ENCODE measurements at places on chromosomes 4 and X. TPM values are rescaled to one million over a fixed set of nuclear protein-coding genes. Genes with fewer than 3 reads are reported as not detected.

- no peaks in the 10 kb centered on the region for H3K36me3 ChIP-seq
- no peaks in the 10 kb centered on the region for H3K27me3 ChIP-seq
- no peak for DNase-seq
- no peak overlapping the region for H3K4me3 ChIP-seq
- peaks cover 2% of the 10 kb centered on the region for H3K4me1 ChIP-seq
Measured at GRCh38 chrX:42442745-42443144, 335.2 kb downstream of the PPP1R2C start.

DNA sequence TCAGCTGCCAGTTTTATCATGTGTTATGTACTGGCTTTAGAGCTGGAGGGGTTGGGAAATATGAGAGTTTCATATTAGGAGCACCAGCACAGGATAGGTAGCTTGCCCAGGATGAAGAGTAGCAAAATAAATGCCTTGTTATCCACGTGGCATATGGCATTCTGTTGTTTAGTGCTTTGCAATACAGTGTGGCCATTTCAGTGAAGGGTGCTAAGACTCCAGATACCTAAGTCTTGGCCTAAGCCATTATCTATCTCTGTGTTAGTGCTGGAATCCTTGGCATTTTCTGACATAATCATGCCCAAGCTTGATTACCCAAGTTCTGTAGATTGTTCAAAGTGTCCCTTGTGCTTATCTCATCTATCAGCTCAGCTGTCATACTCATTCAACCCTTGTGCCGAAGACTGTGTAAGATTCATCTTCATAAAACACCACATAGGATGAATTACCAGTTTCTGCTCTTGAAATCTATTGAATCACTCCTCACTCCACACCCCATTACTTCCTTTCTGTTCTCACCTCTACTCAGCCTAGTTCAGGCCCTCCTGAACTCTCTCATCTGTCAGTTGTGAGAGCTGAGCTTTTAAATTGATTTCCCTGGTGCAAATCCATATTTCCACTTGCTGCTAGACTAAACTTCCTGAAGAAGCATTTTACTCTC lies 73.5 kb downstream of the CLCN5 start:
- H3K4me3 ChIP-seq = no peak overlapping the region
- H3K27ac ChIP-seq = no peak overlapping the region
- peaks cover 11% of the 10 kb centered on the region for H3K4me1 ChIP-seq
- no peaks in the 10 kb centered on the region for H3K27me3 ChIP-seq
- H3K36me3 ChIP-seq = no peaks in the 10 kb centered on the region
- no peak for DNase-seq

DNA sequence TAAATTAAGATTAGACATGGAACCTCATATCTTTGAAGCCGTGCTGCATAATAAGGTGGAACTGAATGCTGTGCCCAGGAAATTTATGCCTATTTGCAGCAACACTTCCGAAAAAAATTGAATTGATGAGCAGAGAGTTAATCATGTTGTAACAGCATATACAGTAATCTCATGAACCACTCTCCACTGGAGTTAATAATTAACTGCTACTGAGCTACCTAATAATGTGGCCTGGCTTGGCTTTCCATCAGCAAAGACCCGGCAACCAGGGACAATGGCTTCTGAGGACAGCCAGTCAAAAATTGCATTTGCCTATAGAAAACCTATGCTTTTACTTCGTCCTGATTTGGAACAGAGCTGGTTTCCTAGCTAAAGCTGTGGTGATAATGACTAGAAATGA lies 63.8 kb upstream of the GATB start:
- H3K36me3 ChIP-seq = no peaks in the 10 kb centered on the region
- no peak overlapping the region for H3K4me3 ChIP-seq
- H3K4me1 ChIP-seq = no peaks in the 10 kb centered on the region
- H3K27ac ChIP-seq = no peak overlapping the region
- peaks cover 9% of the 10 kb centered on the region for H3K27me3 ChIP-seq
- DNase-seq = no peak

- H3K27ac ChIP-seq = no peak overlapping the region
- DNase-seq = no peak
- peaks cover 18% of the 10 kb centered on the region for H3K36me3 ChIP-seq
- H3K27me3 ChIP-seq = no peaks in the 10 kb centered on the region
- no peak overlapping the region for H3K4me3 ChIP-seq
Measured at GRCh38 chr4:165288639-165289422, 38.6 kb upstream of the MSMO1 start.

DNA sequence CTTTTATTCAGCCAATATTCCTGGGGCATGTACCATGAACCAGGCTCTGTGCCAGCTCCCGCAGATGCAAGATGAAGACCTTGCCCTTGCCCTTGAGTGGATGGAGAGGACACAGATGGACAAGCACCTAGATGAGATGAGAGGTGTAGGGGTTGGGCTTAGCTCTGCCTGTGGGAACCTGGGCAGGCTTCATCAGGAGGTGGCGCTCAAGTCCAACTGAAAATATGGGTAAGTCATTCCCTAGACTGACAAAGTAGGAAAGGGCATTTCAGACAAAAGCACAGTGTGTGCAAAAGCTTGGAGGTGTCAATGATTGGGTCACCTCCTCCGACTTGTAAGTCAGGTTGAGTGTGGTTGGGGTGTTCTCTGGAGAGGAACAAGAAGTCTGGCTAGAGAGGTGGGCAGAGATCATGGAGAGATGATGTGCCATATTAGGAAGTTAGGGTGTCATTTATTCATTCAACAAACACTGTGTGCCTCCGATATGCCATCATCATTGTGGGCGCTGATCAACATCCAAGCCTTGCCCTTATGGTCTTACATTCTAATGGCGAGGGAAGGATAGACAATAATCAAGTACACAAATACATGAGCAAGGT lies 64.6 kb downstream of the ANAPC4 start:
- H3K4me1 ChIP-seq = no peaks in the 10 kb centered on the region
- no peaks in the 10 kb centered on the region for H3K27me3 ChIP-seq
- H3K4me3 ChIP-seq = no peak overlapping the region
- peak; percentile 59 for DNase-seq

DNA sequence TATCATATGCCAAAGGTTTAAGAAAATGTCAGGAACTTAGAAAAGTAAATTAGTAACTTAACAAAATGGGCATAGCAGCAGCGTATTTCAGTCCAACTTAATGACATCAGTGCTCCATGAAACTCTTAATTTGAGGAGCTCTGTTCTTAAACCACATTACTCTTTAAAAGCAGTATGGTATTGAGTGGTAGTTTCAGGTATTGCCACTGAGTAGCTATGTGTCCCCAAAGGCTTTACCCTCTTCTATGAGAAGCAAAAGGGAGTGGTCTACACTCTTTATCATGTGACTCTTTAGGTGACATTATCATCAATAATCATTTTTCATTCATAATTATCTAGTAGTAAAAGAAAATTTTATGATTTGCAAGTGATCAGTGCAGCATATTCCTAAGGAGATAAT lies 158.3 kb downstream of the STIM2 start:
- no peak overlapping the region for H3K27ac ChIP-seq
- peaks cover 20% of the 10 kb centered on the region for H3K4me1 ChIP-seq
- peaks cover 30% of the 10 kb centered on the region for H3K36me3 ChIP-seq
- DNase-seq = no peak

DNA sequence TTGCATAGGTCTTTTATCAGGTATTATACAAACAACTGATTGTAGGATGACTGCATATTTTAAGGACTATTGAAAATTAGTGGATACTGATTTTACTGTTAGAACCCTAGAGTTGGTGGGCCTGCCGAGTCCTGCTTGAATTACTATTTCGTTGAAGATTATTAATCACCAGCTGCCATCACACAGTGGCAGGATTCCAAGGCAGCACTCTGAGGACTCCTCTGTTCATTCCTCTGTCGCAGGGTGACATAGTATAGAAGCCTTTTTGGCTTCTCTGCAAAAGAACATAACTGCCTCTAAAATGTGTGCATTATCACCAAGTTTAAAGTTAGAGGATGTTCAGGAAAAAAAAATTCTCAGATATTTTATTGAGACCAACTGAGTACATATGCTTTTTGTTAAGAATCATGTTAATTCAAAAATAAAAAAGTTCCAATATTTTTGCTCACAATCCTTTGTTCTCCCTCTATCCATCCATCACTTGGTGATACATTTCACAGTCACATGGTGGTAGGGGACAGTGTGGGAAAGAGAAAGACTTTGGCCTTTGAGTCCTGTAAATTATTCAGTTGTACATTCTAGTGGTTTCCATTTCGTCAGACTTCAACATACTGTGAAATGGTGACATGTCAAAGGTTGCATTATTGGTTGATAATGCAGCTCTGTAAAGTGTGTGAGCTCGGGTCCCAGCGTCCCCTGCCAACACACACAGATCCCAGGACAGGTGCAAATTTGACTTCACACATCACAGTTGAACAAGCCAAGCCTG lies 332.5 kb downstream of the GRID2 start:
- no peak overlapping the region for H3K4me3 ChIP-seq
- DNase-seq = no peak
- H3K27me3 ChIP-seq = no peaks in the 10 kb centered on the region
- H3K4me1 ChIP-seq = no peaks in the 10 kb centered on the region

DNA sequence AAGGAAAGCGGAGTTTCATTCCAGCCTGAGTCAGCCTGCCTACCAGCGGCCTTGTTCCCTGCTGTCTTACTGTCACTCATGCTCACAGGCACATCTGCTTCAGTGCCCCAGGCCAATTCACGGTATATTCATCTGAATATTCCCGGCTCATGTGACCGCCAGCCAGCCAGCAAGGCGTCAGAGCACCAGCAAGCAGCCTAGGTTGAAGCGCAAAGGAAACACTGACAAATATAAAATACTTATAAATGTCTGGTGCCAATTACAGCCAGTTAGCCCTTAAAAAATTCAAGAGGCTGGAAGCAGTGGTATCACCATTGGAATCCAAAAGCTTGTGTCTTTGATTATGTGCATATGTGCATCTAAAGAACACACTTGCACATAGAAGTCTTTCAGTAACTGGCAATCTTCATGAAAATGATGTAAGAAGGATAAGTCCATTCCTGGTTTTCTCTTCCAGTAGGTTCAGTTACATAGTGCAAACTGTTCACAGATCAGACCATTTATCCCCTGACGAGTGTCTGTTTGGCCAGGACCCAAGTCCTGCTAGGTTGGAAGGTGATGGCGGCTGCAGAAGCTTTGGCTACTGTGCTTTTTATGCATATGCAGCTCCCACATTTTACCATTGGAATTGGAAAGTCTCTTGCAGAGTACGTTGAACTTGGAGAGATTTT lies 61.3 kb downstream of the LUZP4 start:
- H3K27me3 ChIP-seq = no peaks in the 10 kb centered on the region
- no peak overlapping the region for H3K27ac ChIP-seq
- no peaks in the 10 kb centered on the region for H3K4me1 ChIP-seq

- H3K4me3 ChIP-seq = no peak overlapping the region
- no peaks in the 10 kb centered on the region for H3K27me3 ChIP-seq
- no peak for DNase-seq
- H3K4me1 ChIP-seq = peaks cover 7% of the 10 kb centered on the region
- H3K27ac ChIP-seq = peak overlapping the region; percentile 27
Measured at GRCh38 chr4:4269856-4270255, 20.1 kb downstream of the LYAR start.

DNA sequence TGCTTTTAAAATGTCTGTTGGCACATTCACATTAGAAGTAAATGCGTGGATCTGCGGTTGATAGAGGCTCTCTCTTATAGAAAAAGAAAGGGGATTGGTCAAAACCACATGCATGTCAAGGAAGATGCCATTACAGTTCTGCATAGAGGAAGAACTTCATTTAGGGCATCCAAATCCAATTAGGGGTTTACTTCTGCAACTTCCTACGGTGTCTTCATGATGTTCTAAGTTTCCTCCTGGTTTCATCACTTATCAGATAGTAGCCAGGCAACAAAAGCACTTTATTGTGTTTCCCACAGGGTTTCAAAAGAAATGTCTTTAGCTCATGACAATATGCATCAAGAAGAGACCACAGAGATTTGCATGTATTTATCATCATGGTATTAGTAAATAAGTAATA lies 136.0 kb upstream of the HPGD start:
- H3K4me3 ChIP-seq = no peak overlapping the region
- peaks cover 3% of the 10 kb centered on the region for H3K27me3 ChIP-seq
- no peak for DNase-seq
- H3K4me1 ChIP-seq = no peaks in the 10 kb centered on the region
- no peak overlapping the region for H3K27ac ChIP-seq

DNA sequence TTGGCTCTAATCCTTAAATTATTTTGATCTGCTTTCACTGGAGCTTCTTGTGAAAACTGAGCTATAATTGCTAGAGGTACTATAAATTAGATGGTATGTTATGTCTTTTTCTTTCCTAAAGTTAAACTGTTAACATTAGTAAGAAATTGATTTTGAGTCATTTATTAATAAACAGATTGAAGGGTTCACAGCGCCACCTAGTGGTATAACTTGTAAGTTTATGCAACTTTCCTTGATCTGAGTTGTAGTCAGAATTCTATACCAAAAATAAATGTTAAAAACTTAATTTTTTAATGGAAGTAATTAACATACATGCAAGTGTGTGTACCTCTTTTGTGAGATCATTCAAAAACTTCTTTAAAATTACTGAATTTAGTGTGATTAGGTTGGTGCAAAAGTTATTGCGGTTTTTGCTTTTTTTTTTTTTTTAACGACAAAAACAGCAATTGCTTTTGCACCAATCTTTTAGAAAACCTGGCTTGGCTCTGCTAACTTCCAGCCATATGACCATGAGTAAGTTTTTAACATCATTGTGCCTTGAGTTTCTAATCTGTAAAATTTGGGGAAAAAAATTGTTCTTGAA lies 151.5 kb downstream of the CENPC start:
- H3K4me1 ChIP-seq = no peaks in the 10 kb centered on the region
- peaks cover 5% of the 10 kb centered on the region for H3K27me3 ChIP-seq
- H3K4me3 ChIP-seq = no peak overlapping the region
- peak; percentile 22 for DNase-seq
- no peak overlapping the region for H3K27ac ChIP-seq

DNA sequence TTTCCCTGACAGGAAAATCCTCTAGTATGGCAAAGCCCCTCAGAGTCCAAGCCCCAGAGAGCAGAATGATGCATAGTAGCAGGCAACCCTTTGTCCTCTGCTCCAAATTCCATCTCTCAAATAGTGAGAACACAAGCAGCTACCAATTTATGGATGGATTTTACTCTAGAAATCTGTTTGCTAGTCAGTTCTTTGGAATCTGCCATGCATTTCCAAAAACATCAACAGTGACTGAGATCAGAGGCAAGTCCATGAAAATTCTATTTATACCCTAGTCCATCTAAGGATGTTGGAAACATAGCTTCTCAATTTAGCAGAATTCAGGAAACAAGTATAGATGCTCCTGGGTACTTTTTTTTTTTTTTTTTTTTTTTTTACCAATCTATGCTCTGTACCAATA lies 10.0 kb upstream of the CC2D2A start:
- H3K36me3 ChIP-seq = no peaks in the 10 kb centered on the region
- DNase-seq = no peak
- H3K27me3 ChIP-seq = no peaks in the 10 kb centered on the region
- H3K4me3 ChIP-seq = no peak overlapping the region

DNA sequence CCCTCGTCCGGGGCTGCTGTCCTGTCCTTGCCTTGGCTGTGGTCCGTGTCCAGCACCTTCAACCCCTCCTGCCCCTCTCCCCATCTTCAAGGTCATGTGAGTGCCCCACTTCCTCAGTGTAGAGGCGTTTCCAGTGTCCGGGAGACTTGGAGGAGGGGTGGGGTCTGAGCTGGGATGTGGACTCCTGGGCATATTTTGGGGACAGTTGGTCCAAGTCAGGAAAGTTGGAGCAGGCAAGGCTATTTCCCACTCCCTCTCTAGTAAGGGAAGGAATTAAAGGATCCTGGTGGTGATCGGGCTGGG lies 3.0 kb downstream of the PCGF3 start:
- DNase-seq = no peak
- H3K27ac ChIP-seq = no peak overlapping the region
- no peak overlapping the region for H3K4me3 ChIP-seq
- no peaks in the 10 kb centered on the region for H3K36me3 ChIP-seq
- peaks cover 15% of the 10 kb centered on the region for H3K4me1 ChIP-seq
- H3K27me3 ChIP-seq = no peaks in the 10 kb centered on the region

The ASB12 gene
- total RNA-seq = not detected

The TRIM61 gene
- 1.1 TPM for total RNA-seq

The CLCN4 gene
- not detected for total RNA-seq
